ENCODE measurements at places on chromosomes 11 and 22.
A peak's percentile ranks its signal among the peaks of the same experiment; 100 is the strongest.

- peak; percentile 71 for DNase-seq
These were observed 31.6 kb upstream of the CAVIN3 start for GRCh38 chr11:6351782-6352382.

DNA sequence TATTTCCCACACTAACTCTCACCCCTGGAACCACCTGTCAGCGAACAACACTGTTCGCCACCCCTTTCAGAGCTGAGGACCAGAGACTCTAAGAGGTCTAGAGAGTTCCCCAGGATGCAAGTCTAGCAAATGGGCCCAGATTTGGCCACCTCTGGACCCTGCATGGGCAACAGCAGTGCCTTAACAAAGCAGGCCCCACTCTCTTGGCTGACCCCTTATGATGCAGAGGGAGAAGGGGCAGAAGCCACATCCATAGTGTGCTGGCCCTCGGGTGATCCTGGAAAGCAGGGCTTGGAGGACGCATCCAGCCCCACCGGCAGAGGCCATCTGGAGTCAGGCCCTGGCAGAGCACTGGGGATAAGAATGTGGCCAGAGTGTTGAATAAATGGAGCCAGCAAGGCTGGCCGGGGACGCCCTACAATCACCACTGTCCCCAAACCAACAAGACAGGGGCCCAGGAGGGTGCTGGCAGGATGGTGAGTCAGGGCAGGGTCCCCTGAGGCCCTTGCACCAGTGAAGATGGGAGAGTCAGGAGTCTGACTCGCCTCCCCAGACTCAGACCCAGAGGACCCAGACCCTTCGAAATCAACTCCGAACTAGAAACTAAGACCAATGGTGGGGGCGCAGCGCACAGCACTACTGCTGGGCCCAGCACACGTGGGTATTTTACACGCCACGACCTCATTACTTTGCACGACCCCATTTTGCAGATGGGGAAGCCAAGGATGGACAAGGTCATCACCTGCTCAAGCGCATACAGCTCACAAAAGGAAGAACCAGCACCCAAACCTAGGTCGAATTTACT is 6.5 kb downstream of the CSNK1E start:
- DNase-seq: no peak

DNA sequence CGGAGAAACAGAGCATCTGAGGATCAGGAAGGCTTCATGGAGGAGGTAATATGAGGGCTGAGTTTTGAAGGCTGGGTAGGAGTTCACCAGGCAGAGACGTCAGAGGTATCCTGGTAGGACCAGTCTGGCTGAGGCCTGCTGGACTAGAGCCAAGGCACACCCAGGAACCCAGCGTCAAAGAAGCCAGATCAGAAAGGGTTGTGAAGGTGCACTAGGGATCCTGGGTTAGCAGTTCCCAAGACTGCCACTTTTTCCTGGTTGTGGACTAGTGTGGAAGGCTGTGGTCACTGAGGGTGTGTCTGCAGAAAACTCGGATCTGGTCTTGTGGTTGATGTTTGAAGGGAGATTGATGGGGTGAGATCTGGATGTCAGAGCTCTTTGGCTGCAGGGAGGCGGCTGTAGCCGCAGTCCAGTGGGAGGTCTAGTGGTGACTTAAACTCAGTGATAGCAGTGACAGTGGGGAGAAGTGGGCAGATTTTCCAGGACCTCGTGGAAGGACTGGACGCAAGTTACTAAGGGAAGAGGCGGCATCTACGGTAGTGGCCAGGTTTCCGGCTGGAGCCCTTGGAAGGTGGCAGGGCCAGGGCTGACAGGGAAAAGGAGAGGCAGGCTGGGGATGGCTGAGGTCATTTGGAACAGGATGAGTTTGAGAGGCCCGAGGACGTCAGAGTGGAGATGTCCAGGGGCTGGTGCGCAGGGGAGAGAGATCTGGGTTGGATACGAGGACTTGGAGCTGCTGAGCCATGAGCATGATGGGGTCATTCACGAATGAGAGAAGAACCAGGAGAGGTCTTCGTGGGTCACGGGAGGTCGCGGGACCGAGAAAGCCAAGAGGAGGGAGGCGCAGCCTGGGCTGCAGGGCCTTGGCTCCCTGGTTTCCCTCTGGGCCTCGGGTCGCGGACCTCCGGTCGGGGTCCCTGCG is 10.9 kb downstream of the RELA start:
- DNase-seq: no peak

GRCh38 chr22:41009222-41009948 is 58.2 kb downstream of the RBX1 start:
- no peak for DNase-seq

DNA sequence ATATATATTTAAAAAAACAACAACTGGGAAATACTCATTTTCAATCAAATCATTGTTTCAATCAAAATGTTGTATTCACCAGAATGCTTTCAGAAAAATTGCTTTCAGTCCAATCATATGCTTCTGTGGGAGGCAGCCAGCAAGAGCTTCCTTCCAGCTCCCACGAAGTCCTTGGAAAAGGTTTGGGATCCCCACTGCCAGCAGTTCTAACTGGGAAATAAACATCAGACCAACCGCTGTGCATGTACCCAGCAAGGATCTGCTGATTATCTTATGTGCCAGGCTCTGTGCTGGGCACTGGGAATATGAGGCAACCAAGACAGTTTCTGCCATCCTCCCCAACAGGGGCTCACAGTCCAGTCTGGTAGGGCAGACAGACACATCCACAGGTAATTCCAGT is 10.8 kb downstream of the RPS13 start:
- no peak for DNase-seq

DNA sequence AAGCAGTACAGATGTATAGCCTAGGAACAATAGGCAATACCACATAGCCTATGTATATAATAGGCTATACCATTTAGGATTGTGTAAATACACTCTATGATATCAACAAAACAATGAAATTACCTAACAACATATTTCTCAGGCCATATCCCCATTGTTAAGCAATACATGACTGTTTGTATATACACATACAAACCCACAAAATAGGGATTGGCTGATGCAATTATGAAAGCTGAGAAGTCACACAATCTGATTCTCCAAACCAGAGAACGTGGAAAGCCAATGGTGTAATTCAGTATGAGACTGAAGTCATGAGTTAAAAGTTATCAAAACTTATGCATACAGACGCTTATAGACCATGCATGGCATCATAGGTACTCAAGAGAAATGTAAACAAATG is 700.1 kb upstream of the RAG2 start:
- DNase-seq: no peak

GRCh38 chr11:1968454-1969002 is 21.4 kb downstream of the MRPL23 start:
- no peak for DNase-seq

GRCh38 chr11:132168344-132168981 is 798.0 kb downstream of the NTM start:
- no peak for DNase-seq

GRCh38 chr11:2590965-2591754 is 108.6 kb downstream of the KCNQ1OT1 start:
- DNase-seq: no peak

DNA sequence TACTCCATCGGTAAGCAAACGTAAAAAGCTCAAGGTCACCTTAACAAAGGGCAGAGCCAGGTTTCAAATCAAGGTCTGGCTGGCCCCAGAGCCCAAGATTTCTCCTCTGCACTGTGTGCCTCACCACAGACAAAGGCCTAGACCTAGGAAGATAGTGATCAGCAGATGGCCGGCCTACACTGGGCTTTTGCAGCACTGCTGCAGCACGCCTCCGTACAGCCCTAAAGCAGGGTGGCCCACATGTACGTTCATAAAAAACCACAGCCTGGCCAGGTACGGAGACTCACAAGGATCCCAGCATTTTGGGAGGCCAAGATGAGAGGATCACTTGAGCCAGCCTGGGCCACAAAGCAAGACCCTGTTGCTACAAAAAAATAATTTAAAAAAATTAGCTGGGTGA is 106.3 kb upstream of the PITPNB start:
- DNase-seq: no peak

- no peak for DNase-seq
These were observed 25.4 kb upstream of the SMTN start for GRCh38 chr22:31055635-31056159.

- DNase-seq: no peak
These were observed 5.1 kb downstream of the FAM118A start for GRCh38 chr22:45314786-45315185.

Data from activated CD4-positive, alpha-beta T cell treated with anti-CD3 and anti-CD28 coated beads, Interleukin-10, Interleukin-2, amounts not matched to agents 100 ng/mL and 50 ng/mL, durations not matched to agents 16 hours and 8 hours (primary cell).